ENCODE measurements at places on chromosomes 6 and 20.
A peak's percentile ranks its signal among the peaks of the same experiment; 100 is the strongest.

GRCh38 chr6:4804095-4804494 lies 27.9 kb downstream of the CDYL start:
- no peak for DNase-seq

DNA sequence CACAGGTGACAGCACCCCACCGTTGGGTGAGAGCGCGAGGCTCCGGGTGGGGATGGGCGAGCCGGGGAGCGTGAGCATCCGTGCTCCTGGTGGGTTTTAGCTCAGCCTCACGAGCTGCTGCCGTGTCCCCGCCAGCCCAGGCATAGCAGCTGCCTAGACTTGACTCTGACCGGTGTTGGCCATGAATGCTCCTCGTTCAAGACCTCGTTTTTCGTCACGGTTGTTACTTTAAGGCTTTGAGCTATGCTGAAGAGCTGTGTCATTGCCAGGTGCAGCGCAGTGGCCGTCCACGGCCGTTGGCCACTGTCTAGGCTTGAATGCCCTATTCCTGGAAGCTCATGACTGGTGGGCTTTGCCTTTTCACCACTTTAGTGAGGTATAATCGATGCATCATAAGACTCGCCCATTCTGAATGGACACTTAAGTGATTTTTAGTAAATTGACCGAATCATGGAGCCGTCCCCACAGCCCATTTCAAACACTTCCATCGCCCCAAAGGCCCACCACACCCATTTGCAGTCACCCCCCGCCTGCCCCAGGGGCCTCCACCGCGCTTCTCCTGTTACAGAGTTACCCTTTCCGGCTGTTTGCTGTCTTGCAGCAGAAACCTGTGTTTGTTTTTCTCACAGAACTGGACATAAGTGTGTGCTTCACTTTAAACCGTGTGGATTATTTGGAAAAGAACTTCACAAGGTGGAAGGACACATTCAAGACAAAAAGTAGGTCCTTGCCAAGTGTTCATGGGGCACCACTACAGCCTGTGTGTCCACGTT lies 21.4 kb upstream of the ADRM1 start:
- no peak for DNase-seq

- DNase-seq: no peak
These were observed 2.5 kb upstream of the LSM14B start for GRCh38 chr20:62119591-62120364.

- no peak for DNase-seq
These were observed 93.7 kb downstream of the MAP3K4 start for GRCh38 chr6:161085246-161085645.

DNA sequence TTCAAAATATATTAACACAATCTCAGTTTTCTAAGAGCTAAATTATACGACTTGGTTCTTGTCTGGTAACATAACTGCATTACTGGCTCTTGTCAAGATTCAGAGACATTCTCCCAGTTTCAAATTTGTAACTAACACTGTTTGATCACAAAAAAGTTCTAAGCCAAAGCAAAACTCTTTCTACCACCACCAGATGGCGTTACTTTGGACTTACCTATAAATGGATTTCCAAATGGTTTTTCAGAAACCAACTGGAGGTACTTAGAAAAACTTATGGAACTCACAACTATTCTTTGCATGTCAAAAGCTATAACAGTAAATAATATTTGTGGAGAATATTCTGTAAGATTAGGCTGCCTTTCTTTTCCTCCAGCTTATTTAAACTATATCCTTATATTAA lies 34.2 kb upstream of the GFRAL start:
- no peak for DNase-seq

DNA sequence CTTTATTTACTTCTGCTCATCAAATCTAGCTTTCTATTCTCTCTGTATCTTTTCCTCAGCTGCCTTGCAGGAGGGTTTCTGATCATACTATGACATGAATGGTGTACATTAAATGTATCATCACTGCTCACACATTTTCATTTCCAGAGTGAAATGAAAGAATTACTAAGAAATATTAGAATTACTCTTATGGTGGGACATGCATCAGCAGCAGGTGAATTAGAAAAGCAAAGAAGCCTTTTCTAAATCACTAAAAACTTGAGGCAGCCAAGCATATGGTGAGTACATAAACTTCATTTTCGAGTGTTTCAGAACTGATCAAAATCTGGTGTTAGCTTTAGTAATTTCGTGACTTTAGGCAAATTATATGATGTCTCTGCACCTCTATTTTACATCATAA lies 23.6 kb downstream of the IL17A start:
- no peak for DNase-seq

DNA sequence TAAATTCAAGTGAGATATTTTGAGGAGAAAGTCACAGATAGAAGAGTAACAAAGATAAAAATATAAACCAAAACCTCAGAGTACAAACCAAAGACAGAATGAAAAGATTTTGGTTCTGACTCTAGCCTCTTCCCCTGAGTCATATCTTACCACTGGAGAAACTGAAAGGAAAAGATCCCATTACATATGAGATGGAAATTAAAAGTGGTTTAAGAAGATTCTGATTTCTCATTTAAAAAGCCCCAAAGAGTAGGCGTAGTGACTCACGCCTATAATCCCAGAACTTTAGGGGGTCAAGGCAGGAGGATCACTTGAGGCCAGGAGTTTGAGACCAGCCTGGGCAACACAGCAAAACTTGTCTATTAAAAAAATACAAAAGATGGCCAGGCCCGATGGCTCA lies 30.6 kb downstream of the SPINT4 start:
- DNase-seq: no peak

DNA sequence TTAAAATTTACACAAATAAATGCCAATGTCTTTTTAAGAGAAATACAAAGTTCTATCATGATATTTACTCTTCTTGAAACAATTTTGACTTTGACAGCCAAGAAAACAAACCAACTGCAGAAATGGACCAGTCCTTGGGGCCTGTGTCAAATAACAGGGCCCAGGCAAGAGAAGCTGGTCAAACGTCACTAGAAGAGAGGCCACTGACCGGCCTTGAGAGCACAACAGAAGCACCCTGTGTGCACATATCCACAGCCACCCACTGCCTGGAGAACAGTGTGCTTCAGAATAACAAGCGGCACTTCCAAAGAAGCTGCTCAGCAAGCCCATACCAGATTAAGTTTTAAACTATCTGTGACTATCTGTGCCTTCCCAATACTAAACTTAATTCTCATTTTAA lies 14.8 kb downstream of the APMAP start:
- no peak for DNase-seq

GRCh38 chr20:44209686-44210405 lies 725 bp downstream of the OSER1 start:
- no peak for DNase-seq

- peak; percentile 28 for DNase-seq
These were observed 12.1 kb downstream of the PRPH2 start for GRCh38 chr6:42710316-42710715.

DNA sequence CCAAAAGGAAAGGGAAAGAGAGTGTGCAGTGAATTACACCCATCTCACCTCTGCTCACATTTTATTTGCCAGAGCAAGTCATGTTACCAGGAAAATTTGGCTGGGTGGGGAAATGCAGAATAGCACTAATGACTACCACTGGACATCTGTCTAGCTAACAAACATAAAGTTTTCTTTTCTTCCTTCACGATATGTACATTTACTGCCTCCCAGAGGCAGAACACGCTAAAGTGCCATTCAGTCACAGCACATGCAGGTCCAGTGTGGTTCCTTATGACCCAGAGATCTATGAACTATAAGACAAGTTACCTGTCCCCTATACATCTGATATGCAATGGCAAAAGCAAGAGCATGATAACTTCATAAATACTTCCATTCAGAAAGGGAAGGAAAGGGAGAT lies 194.1 kb downstream of the OGFRL1 start:
- DNase-seq: no peak

GRCh38 chr6:38987503-38987902 lies 61.1 kb upstream of the GLP1R start:
- no peak for DNase-seq

DNA sequence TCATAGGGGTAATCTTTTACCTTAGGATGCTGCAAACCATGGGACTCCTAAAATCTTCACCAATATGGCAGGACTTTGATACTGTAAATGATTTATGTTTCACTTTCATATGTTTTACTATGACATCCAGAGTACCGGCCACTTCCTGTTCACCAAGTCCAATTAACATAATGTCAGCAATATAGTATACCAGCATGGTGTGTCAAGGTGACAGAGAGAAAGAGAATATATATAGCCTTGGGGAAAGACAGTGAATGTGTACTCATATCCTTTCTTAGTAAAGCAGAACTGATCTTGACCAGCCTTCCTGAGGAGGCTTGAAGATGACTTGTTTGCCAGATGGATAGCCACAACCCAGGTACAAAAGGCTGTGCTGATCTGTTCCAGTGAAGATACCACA lies 127.9 kb downstream of the NRN1 start:
- no peak for DNase-seq

- DNase-seq: no peak
These were observed 59.5 kb downstream of the BMP6 start for GRCh38 chr6:7785243-7786035.

- no peak for DNase-seq
These were observed 228.8 kb downstream of the TFAP2C start for GRCh38 chr20:56857950-56858349.

DNA sequence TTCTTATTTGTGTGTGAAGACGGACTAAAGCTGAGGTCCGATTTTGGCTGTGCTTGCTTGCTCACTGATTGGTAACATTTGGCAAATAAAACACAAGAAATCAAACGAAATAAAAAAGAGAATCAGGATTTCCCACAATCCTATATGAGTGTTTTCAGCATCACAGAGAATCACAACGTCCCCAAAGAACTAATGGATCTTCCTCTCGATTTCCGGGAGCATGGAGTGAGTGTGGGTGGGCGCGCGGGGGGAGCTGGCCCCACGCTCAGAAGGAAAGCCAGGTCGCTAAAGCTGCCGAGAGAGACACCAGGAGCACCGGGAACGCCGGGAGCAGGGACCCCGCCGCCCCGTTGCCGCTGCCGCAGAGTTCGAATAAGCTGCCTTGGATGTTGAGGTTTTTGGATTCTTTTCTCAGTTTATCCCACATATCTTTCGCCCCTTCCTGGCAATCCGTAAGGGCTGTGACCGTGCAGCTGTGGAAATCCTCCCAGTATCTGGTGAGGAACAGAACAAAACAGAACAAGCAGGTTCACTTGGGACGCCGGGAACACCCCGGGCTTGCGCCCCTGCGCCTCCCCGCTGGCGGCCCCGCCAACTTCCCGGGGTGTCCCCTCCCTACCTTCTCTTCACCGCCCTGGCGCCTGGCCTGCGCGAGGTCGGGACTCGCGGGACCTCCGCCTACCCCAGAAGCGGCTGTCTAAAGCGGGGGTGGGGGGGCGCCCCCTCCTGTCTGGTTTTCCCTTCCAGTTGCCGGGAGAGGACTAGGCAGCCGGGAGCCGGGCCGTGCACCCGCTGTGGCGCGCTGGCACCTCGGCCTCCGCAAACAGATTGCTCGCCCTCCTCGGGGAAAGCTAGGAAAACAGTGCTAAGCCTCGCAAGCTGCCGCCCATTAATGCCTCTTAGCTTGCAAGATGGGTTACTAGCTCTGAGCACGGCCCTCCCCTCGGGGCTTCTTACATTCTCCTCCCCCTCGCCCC lies 7.7 kb downstream of the NRN1 start:
- DNase-seq: no peak

GRCh38 chr6:108432792-108433191 lies 127.9 kb upstream of the FOXO3 start:
- DNase-seq: no peak

- no peak for DNase-seq
These were observed 265.5 kb downstream of the PTPRT start for GRCh38 chr20:42924215-42924614.

DNA sequence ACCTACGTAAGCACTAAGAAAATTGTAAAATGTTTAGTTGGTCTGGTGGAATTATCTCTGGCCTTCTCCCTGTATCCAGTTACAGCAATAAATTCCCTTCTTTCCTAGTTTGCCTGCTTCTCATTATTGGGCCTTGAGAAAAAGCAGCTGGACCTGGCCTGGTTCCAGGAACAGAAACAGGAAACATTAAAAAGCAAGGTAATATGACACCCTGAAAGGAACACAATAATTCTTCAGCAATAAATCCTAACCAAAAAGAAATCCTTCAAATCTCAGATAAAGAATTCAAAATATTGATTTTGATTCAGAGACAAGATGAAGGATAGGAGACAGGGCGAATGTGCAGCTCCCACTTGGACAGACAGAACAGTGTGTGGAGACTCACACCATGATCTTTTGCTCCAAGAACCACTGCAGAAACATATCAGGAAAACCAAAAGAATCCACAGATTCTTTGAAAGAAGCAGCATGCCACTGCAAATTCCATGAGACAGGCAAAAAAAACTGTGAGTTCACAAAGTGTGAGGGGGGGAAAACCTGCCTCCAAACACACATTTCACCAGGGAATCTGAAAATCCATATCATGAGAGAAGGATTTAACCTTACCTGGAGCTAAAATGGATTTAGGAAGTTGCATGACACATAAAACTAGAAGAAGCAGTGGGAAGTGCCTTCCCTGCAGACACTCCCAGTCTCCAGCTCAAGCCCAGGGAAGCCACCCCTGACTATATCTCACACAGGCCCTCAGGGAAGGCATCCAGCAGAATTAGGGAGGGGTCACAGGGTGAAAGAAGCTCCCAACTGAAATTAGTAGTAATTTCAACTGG lies 28.9 kb downstream of the TREM1 start:
- peak; percentile 4 for DNase-seq

- no peak for DNase-seq
These were observed 27.8 kb upstream of the PREP start for GRCh38 chr6:105430685-105431084.

- no peak for DNase-seq
These were observed 175.7 kb downstream of the DLL1 start for GRCh38 chr6:170114956-170115855.

DNA sequence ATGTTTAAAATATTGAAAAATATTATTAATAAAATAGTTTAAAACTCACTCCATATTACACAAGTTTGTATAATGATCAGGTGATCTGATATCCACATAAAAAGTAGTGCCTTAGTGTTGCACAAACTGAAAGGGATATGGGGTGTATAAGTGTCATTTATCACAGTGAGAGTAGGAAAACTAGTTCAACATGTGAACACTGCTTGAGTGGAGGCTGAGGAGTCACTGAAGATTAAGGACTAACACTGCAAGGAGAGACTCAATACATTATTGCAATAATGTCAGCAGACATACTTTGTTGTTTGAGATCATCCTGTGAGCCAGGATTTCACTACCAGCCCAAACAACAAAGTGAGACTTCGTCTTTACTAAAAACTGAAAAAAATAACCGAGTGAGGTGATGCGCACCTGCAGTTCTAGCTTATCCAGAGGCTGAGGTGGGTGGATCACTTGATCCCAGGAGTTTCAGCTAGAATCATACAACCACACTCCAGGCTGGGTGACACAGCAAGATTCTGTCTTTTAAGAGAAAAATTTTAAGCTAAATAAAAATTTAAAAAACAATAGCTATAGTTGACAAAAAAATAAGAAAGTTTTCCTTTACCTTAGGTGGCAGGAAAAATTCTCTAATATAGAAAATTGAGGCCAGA lies 2.4 kb upstream of the KHDC1L start:
- no peak for DNase-seq
